ENCODE measurements at places on chromosomes 12 and 14.

DNA sequence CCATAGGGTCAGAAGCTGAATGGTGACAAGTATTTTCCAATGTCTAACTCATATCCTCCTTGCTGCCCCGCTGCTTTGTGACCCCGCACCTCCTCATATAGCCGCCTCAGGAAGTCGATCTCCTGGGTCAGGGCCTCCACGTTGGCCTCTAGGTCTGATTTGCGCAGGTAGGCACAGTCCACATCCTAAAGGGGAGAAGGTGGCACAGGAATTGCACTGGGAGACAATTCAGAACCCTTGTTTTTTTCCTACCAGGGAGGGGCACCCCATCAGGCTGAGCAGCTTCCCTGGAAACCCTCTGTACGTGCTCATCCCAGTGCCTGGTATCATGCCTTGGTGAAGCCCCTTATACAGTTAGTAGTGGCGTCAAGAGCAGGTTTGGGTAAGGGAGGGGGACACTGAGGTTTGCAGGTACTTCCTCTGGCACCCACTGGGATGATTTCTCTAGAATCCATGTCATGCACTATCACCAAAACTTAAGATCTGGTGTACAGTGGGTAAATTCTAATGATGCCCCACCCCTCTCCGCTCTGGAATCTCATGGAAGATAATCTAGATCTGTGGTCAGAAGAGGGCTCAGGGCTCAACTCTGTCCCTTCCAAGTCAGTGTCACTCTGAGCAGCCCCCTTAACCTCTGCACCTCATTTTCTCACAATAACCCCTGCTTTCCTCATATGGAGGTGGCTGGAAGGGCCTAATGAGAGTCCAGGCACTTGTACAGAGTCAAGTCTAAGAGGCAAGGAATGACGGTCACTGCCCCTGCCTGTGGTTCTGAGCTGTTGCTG is 20.1 kb upstream of the KRT86 start:
- DNase-seq = no peak

DNA sequence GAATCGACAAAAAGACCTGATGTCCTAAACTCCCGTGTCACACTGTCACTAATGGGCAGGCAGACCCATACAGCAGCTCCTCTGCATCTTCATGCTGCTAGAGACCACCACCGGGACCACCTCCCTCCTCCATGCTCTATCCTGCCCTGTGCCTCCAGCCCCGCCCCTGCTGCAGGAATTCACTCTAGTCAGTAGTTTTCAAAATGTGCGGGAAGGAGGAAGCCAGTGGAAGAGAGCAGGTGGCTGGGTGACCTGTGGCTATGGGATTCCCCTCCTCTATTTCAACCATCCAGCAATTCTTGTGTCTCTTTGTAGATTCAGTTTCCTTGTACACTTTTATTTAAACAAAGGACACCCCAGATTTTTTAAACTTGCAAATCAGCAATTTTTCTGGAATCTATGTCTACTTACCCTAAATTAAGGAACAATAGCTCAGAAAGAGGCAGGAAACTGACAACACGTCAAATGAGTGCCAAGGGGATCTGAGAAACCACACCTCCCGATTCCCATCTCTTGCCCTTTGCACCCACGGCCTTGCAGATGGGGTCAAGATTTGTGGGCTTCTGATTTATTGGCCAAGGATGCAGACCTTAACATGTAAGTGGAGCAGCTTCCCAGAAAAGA is 20.4 kb upstream of the MAP1LC3B2 start:
- no peak for DNase-seq

DNA sequence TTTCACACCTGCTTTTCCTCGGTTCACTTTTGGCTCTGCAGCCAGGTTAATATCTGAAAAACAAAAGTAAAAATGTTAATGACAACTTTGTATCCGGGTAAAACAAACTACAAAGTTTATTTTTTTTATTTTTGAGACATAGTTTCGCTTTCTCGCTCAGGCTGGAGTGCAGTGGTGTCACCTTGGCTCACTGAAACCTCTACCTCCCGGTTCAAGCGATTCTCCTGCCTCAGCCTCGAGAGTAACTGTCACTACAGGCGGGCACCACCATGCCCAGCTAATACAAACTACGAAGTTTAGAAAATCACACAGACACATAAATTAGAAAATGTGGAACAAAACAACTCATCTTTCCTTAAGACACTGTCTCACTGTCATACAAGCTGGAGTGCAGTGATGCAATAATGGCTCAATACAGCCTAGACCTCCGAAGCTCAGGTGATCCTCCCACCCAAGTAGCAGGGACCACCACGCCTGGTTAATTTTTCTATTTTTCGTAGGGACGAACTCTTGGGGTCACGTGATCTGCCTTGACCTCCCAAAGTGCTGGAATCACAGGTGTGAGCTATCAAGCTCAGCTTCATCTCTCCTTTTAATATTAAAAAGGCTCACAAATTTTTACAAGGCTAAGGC is 38.1 kb downstream of the HNRNPC start:
- no peak for DNase-seq

GRCh38 chr14:101525640-101526527 is 35.4 kb upstream of the DIO3 start:
- no peak for DNase-seq

- DNase-seq = no peak
Measured at GRCh38 chr14:56224691-56225681, 106.8 kb downstream of the PELI2 start.

- DNase-seq = peak; percentile 42
Measured at GRCh38 chr14:91311284-91311662, 66.8 kb upstream of the GPR68 start.

DNA sequence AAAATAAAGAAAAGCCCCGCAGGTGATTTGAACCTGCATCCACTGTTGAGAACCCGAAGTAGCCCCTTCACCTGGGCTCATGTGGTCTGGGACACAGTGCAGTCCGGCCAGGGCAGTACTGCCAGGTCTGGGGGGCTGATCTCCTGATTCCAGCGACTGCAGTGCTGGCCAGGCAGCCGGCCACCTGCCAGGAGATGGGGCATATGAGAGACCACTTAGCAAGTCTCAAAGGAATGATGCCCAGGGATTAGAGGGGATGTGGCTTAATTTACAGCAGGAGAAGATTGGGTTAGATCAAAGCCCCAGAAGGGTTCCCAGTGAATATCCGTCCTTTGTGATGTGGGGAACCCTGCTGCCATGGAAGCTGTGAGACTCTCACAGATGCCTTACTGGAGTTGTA is 113.3 kb downstream of the PRMT8 start:
- DNase-seq = no peak

- DNase-seq = no peak
Measured at GRCh38 chr12:12797794-12798152, 12.3 kb downstream of the APOLD1 start.

GRCh38 chr14:95095996-95096395 is 61.3 kb downstream of the DICER1 start:
- no peak for DNase-seq

DNA sequence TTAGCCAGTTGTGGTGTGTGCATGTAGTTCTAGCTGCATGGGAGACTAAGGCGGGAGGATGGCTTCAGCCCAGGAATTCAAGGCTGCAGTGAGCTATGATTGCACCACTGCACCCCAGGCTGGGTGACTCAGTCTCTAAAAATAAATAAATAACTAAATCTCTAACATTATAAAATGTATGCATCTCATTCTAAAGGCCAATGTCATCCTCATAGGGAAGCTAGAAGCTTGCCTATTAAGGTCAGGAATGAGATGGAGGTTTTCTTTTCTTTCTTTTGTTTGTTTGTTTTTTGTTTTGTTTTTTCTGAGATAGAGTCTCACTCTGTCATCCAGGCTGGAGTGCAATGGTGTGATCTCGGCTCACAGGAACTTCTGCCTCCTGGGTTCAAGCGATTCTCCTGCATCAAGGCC is 48.8 kb upstream of the PAPLN start:
- no peak for DNase-seq

GRCh38 chr12:27151479-27151878 is 69.1 kb upstream of the C12orf71 start:
- DNase-seq = no peak

DNA sequence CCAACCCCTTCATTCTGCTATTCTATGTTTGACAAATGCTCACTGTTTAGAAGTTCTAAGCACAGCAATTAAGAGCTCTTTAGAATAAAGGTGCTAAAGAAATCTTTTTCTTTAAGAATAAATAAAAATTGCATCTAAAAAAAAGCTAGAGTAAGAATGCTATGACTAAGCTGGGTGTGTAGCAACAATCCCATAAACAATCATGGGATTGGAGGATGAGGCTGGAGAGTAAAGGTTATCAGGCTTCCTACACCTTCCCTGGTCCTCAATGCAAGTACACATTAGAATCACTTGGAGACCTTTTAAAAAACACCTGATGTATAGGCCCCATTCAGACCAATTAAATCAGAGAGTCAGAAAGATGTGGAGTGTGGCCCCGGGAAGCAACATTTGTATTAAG is 88.3 kb downstream of the CIT start:
- DNase-seq = no peak

GRCh38 chr12:79407671-79408622 is 282.8 kb downstream of the PAWR start:
- DNase-seq = peak; percentile 70

- DNase-seq = no peak
Measured at GRCh38 chr12:89453121-89453978, 71.2 kb downstream of the GALNT4 start.

GRCh38 chr14:24369907-24370687 is 2.1 kb downstream of the NFATC4 start:
- DNase-seq = no peak

DNA sequence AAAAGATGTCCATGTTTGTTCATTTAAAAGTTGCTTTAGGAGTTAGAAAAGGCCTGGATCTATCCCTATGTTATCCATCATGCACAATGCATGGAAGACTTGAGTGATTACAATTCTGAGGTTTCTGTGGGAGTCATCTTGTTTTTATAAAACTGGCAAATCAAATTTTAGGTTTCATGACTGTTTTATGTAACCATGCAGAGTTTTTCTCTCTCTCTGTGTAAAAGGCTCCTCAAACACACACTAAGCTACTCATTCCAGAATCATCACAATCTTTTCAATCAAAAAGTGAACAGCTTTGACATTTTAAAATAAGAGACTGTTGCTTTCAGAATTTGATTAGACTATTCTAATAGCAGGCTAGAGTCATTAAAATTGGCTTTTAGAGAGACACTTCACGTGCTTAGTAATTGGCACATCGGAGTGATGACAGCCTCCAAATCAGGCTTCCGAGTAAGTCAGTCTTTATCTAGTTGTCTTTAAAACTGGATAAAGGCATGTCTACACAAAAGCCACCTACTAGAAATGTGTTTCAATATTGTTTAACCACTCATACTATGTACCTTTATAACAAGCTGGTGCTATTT is 31.9 kb downstream of the PRICKLE1 start:
- DNase-seq = no peak

DNA sequence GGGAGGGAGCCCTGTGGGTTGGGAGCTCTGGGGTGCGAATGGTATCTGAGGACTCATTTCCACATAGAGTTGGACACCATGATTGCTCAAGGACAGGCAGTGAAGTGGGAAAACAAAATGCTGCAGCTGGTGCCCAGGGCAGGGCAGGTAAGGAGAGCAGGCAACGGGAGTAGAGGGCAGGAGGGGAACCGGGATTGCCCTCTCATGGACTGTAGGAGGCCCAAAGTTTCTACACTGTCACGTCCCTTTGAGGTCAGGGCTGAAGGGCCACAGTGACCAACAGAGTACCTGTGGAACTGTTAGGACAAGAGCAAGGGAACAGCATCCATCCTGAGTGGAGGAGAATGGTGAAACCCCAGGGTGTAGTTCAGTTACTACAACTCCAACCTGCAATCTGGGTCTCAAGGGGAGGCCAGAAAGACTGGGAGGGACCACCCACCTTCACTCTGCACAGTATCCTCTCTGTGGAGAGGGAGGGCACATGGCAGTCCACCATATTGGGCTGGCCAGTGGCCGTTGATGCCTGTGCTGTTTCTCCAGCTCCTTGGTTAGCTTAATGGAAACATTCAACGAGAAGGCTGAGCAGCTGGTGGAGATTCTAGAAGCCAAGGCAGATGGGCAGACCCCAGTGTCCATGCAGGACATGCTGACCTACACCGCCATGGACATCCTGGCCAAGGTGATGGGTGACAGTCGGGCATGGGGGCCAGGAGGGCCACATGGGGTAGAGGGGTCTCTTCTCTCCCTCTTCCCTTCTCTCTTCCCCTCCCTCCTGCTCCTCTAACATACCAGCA is 22.2 kb downstream of the CYP46A1 start:
- no peak for DNase-seq

DNA sequence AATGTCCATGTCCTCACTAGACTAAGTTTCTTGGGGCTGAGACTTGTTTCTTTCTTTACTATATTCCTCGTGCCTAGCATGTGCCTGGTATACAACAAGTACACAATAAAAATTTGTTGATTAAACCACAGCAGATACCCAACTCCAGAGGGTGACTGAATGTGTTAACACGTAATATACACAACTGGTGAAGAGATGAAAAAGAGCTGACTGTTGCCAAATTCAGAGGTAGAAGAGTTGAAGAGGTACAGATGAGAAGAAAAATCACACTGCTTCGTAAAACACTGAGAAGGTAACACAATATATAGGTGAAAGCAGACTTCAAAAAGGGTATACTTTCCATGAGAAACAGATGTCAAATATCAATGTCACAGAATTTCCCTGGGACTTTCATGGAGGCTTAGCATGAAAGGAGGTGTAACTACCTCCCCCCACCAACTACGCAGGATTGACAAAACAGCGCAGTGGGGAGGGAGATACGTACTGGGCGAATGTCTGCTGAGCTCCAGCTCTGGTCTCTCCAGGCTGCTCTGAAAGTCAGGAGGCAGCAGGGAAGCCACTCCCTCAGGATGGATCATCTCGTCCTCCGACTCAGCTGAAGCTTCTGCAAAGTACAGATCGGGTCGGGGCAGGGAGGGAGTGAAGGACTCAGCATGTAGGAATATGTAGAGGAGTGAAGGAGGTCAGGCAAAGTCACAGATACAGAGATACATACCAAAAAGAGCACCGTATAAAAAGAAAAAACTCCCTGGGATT is 5.3 kb downstream of the ACIN1 start:
- no peak for DNase-seq

- peak; percentile 15 for DNase-seq
Measured at GRCh38 chr14:79809849-79810612, 401.3 kb downstream of the DIO2 start.

DNA sequence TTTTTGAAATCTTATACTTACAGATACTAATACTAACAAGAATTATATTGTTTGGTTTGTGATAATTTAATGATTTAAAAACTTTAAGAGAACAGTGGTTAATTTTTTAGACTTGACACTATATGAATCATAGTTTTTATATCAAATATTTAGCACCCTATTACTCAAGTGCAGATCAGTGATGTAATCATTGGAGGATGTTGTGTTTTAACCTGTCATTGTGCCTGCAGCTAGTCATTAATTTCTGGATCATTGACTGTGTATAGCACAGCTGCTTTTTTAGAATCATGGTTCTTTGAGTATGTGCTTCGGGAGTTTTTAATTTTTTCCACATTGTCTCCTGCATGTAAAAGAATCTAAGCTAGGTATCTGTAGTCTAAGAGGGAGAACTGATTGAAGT is 17.3 kb downstream of the ARID4A start:
- no peak for DNase-seq

GRCh38 chr12:77521508-77522115 is 309.1 kb upstream of the NAV3 start:
- DNase-seq = no peak

Measured in GM12865 (cell line).